ENCODE measurements at places on chromosomes 4 and X. TPM values are rescaled to one million over a fixed set of nuclear protein-coding genes. Genes with fewer than 3 reads are reported as not detected.
A peak's percentile ranks its signal among the peaks of the same experiment; 100 is the strongest.

GRCh38 chrX:53116101-53116500, 22.2 kb downstream of the KANTR start:
- no peak for DNase-seq

GRCh38 chrX:30889147-30890140, at the start of gene TAB3:
TAB3 (minus strand) TSS chrX:30889254; CDS start chrX:30859588, 29,666 bp downstream.
- peak; percentile 93 for DNase-seq

DNA sequence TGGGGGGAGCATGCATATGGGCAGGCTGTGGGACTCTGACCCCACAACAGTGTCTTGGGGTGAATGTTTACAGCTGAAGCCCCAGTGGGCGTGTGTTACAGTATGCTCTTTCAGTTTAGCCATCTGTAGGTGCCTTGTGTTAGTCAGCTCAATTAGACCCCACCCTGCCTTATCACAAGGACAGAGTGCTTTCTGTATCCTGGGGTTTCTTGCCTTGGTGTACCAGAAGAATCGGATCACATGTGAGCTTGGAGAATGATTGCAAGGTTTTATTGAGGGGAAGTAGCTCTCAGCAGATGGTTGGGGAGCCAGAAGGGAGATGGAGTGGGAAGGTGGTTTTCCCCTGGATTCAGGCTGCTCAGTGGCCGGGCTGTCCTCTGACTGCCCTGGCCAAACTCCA, 27.3 kb downstream of the SH3BGRL start:
- no peak for DNase-seq

GRCh38 chr4:107709916-107710315, 10.1 kb downstream of the PAPSS1 start:
- DNase-seq, result no peak

DNA sequence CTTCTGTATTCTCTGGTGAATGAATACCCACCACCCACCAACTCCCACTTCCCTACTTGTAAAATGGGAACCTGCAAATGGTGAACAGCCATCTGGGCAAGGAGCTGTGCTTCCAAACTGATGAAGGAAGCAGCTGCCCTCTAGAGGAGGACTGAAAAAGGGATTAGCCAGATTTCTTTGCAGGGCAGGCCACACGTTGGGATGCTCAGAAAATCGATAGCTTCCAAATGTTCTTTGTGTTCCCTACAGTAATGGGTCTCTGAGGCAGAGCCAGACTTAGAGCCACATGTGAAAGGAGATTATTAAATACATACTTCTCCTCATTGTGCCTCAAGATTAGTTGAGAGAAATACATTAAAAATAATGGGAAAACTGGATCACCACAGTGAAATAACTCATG, 39.3 kb upstream of the LPAR4 start:
- no peak for DNase-seq

GRCh38 chr4:26192899-26193869, 127.6 kb upstream of the RBPJ start:
- DNase-seq, result peak; percentile 34

- DNase-seq, result peak; percentile 6
Observed at GRCh38 chr4:17613761-17614415, 553 bp upstream of the MED28 start.

DNA sequence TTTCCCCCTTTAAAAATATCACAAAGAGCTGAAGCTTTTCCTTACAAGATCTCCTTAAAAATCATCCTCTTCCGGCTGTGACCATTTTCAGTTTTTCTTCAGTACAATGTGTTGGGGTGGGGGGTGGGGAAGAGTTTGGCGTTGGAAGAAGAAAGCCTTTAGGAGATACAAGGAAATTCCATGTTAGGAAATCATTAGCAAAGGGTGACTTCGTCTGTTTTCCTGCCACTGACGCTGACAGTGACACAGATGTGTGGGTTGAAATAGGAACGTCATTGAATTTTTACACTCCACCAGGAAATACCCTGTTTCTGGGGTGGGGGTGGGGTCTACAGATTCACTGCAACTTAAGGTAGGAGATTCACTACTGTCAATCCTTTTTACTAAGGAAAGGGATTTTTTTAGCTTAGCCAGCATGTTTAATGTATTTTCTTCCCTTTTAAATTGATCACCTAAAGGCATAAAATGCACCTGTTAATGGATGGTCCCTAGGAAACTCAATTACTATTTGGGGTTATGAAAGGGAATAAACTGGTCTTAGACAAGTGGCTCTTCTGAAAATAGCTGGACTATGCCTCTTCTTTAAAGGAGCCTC, 3.9 kb downstream of the MAMLD1 start:
- no peak for DNase-seq

- no peak for DNase-seq
Observed at GRCh38 chrX:54089191-54089590, 44.9 kb upstream of the PHF8 start.

DNA sequence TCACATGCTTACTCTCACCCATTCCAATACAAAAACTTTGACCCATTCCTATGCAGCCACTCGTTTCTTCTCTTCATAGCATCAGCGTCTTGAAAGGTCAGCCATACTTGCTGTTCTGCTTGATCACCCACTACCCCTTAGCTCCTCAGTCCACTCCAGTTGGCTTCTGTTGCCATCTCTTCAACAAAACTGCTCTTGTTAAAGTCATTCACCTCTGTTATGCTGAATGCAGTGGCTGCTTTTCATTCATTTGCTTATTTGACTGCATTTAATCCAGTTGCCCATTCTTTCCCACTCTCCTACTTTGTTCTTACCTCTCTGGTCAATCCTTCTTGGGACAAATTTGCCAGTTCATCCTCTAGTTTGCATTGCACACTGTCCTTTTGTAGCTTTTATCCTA, 24.9 kb downstream of the CEP135 start:
- DNase-seq, result no peak

- DNase-seq, result no peak
Observed at GRCh38 chr4:74659576-74660411, 134.5 kb downstream of the BTC start.

- DNase-seq, result no peak
Observed at GRCh38 chr4:42605264-42605663, 51.6 kb downstream of the ATP8A1 start.

DNA sequence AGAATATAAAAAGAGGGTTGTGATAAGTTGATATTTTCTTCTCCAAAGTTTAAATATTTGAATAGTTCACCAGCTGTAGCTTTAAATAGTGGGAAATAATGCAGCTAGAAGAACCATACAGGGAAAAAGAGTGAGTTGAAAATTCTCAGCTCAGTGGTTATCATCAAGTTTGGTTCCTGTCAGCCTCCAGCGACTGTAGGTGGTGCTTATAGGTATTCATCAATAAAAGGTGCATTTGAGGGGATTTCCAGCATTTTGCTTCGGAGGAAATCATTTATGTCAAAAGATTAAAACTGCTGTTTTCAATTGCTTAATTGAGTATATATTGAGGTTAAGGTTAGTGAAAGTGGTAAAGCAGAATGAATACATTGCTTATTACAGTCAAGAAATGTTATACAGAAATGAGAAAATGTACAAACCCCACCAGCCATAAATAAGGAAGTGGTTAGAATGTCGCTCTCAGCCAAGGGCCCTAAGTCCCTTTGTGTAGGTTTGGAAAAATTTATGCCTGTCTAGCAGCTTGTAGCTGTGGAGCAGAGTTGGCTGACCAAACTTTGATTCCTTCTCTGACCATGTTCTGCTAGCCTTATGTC, 532.9 kb upstream of the FTHL17 start:
- peak; percentile 0 for DNase-seq

GRCh38 chrX:49695276-49696180, at the start of gene PAGE1:
PAGE1 (minus strand) TSS chrX:49695984; CDS start chrX:49694770, 1,214 bp downstream.
- no peak for DNase-seq

DNA sequence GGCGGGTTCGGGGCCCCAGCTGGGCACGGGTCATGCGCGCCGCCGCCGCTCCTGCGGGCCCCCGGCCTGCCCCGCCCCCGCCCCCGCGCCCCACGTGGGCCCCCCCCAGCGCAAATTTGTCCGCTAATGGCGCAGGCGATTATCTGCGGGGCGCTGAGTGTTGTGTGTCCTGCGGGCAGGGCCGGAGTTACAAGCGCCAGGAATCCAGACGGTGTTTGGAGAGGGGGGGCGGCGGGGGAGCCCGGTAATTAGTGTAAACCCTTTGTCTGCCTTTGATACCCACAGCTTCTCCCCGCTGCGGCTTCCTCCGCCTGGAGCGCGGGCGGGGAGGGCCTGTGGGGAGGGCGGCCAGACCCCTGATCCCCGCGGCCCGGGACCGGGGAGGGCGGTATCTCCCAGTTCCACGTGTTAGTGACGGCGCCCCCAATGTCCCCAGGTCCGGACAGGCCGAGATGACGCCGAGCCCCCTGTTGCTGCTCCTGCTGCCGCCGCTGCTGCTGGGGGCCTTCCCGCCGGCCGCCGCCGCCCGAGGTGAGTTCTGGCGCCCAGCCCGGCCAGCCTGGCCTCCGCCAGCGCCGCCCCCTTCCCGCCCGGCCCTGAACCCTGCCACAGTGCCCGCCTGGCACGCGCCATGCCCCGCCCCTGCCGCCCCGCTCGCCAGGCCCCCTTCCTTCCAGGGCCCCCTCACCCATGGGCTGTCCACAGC, 761 bp downstream of the FGFRL1 start:
- DNase-seq, result peak; percentile 34

DNA sequence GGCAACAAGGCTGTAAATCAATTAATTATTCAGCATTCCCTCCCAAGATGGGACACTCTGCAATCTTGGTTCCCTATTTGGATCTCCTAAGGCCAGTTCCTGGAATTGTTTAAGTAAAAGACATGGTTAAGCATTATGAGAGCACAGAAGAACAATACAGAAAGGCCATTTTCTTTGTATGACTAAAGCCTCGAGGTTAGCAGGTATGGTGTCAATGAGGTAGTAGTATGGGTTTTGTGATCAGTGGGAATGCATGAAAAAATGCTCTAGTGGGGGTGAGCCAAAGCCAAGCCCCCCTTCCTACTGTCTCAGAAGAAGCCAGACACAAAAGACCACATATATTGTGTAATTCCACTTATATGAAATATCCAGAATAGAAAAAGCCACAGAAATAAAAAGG, 61.7 kb upstream of the S100G start:
- DNase-seq, result no peak

GRCh38 chrX:40061871-40062524, 35.8 kb downstream of the BCOR start:
- DNase-seq, result no peak

DNA sequence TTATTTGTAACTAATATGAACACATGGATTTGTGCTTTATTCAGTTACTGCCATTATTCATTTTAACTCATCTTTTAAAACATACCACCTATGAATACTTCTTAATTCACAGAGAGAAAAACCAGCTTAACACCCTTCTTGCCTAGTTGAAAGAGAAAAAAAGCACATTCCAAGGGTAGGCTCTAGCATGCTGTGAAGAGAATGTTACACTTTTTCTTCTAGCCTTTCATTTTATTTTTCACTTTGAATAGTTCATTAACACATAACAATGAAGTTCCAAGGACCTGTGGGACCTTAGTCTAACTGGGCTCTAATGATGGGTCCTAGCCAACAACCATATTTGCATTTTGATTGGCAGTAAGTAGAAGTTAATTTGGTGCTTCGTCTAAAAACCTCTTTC, 279.9 kb upstream of the MAGEB2 start:
- no peak for DNase-seq

- DNase-seq, result no peak
Observed at GRCh38 chr4:125262079-125262478, 52.7 kb upstream of the FAT4 start.

GRCh38 chr4:17024425-17024824, 126.0 kb upstream of the LDB2 start:
- no peak for DNase-seq

The STK26 gene
- 57.9 TPM for total RNA-seq

The ABCG2 gene
- 0.28 TPM for total RNA-seq

The XAGE1A gene
- not detected for total RNA-seq

The MAP7D2 gene
- 0.96 TPM for total RNA-seq

The UGT2B15 gene
- not detected for total RNA-seq

The PDGFC gene
- total RNA-seq, result not detected

The OPHN1 gene
- total RNA-seq, result not detected

The TEC gene
- total RNA-seq, result 4.6 TPM

The KCNE5 gene
- total RNA-seq, result 0.26 TPM

The PDGFRA gene
- total RNA-seq, result 0.43 TPM

The ARR3 gene
- total RNA-seq, result not detected

The USP17L30 gene
- not detected for total RNA-seq

Data from activated T-cell treated with anti-CD3 and anti-CD28 coated beads, Interleukin-2, amount 50 U/mL, for 72 hours (primary cell).